ENCODE measurements at places on chromosomes 13 and 19. TPM values are rescaled to one million over a fixed set of nuclear protein-coding genes. Genes with fewer than 3 reads are reported as not detected.

GRCh38 chr13:96999091-96999490, 4.8 kb upstream of the OXGR1 start:
- DNase-seq, result no peak

DNA sequence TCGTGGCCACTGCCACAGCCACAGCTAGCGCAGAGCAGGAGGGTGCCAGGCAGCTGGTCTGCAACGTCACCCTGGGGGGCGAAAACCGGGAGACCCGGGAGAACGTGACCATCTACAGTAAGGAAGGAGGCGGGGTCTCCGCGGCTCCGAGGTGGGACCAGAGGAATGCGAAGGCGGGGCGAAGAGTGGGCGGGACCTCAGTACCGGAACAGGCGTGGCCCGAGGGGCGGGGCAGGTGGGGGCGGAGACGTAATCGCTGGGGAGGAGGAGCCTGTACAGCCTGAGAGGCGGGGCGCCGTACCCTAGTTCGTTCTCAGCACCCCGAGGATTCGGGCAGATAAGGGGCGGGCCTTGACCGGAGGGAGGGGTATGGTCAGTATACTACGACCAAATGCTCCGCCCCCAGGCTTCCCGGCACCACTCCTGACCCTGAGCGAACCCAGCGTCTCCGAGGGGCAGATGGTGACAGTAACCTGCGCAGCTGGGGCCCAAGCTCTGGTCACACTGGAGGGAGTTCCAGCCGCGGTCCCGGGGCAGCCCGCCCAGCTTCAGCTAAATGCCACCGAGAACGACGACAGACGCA, 2.5 kb downstream of the ICAM5 start:
- DNase-seq, result no peak

DNA sequence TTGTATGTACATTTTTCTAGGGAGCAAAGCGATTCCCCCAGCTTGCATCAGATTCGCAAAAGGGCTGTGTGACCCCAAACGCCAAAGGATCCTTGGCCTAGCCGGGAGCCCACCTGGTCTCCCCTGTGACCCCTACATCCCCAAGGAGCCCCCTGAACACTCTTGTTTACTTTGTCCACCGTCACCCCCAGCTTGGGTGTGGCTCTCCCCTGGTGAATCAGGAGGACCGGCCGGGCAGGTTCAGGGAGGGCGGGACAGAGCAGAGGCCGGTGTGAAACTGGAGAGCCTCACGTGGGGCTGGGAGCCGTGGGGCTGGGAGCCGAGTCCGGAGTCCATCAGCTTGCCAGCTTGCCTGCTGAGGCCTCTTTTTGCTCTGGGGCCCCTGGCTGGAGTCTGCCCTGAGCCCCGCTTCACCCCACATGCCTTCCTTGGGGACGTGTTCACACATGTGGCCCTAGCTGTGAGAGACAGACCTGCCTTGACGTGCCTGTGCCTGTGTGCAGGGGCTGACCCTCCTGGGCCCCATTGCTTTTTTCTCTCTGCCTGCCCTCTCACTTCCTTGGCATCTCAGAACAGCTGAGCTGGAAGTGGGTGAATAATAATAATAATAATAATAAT, 2.0 kb downstream of the ITPKC start:
- peak; percentile 91 for DNase-seq

DNA sequence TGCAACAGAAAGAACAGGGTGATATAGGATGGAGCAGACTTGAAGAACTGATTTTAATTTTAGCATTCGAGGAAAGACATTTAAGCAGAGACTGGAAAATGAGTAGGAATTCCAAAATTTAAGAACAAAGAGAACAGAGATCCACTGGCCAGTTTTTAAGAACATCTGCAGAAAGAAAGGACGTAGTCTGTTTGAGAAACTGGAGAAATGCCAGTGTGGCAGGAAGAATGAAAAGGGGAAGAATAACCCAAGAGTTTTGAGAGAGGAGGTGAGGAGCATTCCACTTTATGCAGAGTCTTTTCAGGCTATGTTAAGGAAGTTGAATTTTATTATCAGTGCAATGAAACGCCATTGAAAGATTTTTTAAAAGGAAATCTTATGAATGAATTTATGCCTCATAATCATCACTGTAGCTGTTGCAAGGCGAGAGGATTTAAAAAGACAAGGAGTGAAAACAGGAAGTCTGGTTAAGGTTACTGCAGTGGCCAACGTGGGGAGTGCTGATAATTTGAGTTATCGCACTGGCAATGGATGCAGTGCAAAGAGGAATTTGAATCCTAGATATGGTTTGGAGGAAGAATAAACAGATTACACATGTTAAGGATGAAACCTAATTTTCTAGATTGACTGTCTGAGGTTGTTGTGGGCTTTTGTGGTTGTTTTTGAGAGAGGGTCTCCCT, 253.8 kb downstream of the DACH1 start:
- no peak for DNase-seq

DNA sequence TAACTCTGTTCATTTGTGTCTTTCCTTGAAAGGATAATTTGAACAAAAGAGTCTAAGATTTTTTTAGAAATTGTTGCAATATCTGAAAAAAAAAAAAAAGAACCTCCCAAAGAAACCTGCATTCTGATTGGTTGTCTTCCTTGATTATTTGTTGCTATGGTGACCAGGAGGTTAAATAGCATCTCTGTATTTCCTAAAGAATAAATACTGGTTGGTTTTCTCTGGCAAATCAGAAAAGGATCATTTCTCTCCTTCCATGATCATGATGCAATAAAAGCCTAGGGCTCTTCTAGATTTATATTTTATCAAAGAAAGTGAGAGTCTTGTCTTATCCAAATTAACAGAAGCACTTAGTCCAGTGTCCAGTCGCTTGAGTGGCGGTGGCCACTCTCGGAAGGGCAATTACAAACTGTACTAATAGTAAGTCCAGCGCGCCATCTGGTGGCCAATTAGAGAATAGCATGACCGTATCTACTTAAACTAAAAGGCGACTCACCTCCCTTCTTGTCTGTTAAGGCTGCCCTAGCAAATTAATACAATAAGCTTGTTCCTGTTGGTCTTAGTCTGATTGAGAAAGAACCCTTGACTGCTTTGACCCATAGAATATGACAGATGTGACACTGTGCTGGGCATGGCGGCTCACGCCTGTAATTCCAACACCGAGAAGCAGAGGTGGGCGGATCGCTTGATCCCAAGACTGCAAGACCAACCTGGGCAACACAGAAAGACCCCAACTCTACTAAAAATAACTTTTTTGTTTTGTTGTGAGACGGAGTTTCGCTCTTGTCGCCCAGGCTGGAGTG, 47.0 kb upstream of the PNMA8B start:
- peak; percentile 61 for DNase-seq

- peak; percentile 30 for DNase-seq
Observed at GRCh38 chr19:38223119-38223523, 901 bp downstream of the DPF1 start.

- peak; percentile 11 for DNase-seq
Observed at GRCh38 chr13:33799950-33800592, 17.9 kb upstream of the RFC3 start.

DNA sequence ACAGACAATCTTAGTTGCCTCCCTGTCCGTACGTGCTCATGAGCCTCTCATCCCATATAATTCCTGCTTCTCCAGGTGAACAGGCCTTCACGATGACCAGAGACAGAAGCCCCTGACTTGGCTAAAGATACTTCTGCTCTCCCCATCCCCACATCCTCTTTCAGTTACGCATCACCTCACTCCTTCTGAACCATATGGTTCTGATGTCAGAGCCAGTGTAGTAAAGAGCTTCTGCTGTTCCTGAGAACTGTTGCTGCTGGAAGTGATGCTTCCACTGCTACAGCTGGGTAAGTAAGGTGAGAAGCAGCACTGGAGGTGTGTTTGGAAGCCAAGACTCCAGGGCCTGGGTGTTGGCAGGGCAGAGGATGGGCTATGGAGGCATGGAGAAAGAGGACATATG, 12.9 kb downstream of the SIGLECL1 start:
- DNase-seq, result no peak

DNA sequence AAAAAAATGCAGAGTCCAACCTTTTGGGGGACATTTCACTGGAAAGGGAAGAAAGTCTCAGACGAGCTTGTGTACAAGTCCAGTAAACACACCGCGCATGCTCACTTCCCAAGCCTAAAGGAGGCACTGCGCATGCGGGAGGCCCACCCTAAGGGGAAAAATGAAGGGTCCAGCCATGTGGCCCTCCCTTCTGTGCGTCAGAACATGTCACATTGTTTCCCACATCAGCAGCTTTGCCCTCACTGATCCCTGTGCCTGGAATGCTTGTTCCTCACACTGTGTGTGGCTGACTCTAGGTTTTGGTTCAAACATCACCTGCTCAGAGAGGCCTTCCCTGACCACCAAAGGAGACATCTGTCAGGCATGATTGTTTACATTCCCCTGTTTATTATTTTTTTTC, 4.4 kb downstream of the ELSPBP1 start:
- no peak for DNase-seq

GRCh38 chr19:38709119-38709518, 35.2 kb downstream of the CAPN12 start:
- DNase-seq, result no peak

DNA sequence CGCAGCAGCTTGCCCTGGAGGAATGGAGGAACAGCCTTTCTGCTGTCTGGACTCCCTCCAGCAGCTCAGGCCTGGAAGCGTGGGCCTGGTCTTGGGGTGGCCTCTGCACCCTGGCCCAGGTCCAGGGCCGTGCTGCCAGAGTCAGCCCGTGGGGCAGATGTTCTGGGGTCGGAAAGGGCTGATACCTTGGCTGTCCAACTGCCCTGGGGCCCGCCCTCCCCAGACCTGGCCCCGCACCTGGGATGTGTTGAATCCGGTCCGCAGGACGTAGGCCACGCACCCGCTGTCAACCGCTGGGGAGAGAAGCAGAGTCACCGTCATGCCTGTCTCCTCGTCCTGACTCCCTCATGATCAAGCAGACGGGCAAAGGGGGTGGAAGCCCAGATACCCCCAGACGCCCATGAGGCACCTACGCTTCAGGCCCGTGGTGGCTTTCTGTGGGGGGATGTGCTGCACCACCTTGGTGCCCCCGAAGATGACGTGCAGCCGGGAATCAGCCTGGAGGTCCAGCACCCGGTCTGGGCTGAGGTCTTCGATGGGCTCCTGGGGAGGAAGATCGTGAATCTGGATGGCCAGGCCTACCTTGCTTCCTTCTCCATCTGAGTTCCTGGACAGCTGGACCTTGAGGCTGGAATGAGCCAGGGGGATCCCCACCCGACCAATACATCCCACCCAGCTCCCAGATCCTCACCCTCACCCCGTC, 7.7 kb downstream of the ATP13A1 start:
- DNase-seq, result no peak

DNA sequence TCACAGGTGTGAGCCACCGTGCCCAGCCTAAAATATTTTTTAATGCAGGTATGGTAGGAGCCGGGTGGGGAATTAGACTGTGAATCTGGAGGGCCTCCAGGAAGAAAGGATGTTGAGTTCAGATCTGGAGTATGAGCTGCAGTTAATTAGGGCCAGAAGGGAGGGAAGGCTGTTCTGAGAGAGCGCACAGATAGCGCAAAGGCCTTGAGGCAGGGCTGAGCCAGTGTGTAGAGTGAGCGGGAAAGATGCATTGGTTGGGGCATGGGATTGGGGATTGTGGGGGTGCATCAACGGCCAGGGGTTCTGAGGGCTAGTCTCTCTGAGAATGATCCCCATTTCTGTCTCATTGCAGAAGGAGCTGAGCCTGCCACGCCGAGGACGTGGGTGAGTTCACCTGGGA, 9.7 kb downstream of the MAST3 start:
- DNase-seq, result no peak

DNA sequence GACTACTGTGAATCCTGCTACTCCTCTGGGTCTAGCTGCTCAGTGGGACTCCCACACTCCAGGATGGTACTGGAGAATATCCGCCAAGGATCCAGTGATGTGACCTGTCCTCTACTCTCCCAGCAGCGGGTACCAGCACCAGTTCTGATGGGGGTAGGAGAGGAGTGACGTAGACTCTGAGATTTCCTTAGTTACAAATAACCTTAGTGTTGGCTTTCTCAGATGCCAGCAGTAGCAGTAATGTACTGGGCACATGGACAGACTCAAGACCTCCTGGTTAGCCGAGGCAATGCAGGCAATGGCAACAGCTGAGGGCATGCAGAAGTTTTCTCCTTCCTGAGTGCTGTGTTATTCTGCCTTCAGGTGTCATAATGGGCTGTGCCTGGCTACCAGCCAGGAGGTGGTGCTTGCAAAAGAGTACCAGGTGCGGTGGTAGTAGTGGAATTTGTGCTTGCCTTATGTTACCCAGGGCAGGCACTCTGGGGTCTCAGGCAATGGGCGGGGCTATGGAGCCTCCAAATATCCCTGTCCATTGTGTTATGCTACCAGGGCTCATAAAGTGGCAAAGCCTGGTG, 105.3 kb upstream of the KLF5 start:
- DNase-seq, result peak; percentile 20

DNA sequence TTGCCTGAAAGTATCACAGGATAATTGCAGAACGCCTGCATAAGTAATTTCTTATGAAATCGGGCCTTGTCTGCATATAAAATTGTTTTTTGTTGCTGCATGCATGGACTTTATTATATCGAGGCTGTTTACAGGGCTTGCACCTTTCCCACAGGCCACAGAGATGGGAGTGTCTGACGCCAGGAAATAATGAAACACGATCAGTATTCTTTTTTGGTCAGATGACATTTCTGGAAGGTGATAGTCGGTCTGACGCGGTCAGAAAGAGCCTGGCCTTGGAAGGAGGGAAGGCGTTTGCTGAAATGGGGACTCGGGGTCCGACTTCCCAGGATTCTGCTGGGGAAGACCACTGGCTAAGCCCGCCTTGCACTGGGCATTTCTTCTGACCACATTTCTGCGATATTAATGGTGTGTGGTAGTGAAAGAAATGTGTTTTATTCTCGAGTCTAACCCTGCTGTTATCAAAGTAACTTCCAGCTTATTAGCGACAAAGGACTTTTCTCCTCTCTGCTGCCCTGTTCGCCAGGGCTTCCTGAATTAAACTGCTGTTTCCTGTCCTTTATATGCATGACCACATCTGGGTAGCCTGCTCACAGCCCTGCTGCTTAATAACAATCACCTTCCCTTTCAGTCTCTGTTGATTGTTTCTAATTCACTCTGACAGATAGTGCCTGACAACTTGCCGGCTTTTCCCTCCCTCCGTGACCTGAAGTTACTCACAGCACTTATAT, 11.6 kb upstream of the ZNF536 start:
- DNase-seq, result no peak

DNA sequence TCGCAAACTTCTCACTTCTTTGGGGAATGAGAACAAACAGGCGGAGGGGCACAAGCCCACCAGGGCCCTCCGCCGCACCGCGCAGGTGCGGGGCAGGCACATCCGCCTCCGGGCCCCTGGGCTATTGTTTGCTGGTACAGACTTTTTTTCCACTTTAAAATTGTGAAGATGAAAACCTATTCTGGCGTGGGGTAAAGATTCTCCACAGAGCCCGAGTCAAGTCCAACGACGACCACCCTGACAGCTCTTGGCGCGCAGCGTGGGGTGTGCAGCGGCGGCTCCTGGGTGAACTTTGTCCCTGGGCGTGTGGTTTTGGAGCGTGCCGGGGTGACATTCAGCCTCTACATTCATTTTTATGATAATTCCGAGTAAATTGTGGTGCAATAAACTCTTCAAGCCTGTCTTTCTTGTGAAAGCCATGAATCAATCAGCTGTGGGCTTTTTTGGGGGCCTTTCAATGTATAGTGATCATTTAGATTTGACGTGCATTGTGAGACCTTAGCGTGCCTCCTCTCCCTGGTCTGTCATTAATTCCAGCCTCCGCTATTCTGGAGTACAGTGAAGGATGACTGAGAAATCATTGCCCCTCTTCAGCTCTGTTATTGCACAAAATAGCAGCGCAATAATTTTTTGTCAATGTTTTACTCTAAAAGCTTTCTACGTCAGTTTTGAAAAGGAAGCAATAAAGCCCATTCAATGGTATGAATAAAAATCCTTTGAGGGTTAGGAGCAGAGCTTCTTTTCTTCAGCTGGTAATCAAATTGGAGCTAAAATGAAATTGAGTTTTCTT, 90.0 kb downstream of the TEX29 start:
- DNase-seq, result no peak

WASF3 gene
- total RNA-seq, result 5.7 TPM

MYO9B gene
- 48.6 TPM for total RNA-seq

WDR62 gene
- 12.6 TPM for total RNA-seq

TBCB gene
- total RNA-seq, result 195 TPM
